Stimulated activated CD8-positive, alpha-beta memory T cell treated with anti-CD3 and anti-CD28 coated beads, Interleukin-7, amount 100 ng/mL, for 1 hour (primary cell): ENCODE measurements at places on chromosomes 1 and 21.
A peak's percentile ranks its signal among the peaks of the same experiment; 100 is the strongest.

- no peak for DNase-seq
Observed at GRCh38 chr1:109350655-109351054, 43.8 kb upstream of the MYBPHL start.

- DNase-seq = no peak
Observed at GRCh38 chr21:46459356-46460112, 843 bp downstream of the DIP2A start.

DNA sequence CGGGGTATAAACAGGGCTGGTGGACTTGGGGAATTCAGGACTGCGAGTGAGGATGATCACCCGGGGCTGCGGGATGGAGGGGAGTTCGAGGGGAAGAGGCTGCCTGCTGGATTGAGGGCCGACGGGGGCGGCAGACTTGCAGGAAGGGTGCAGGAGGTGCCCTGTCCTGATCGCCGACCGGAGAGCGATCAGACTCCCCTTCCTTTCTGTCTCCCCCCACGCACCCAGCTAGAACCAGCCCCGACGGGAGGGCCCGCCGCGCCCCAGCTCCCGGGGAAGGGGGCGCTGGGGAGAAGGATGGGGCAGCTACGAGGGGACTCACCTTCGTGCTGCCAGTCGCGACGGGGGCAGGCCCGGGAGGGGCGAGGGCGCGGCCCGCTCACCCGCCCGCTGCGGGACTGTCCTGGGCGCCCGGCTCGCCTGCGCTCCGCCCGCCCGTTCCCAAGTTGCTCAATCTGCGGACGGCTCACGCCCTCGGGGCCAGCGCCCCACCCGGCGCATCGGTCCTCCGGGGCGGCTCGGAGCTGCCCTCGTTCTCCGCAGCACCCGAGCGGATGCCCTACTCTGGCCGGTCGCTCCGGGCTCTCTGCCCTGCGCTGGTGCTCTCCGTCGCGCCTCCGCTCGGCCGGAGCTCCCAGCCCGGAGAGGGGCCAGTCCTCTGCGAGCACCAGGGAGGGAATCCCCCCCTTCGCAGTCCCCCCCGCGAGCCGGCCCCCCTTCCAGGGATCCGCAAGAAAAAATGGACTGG, at the start of gene RSPO1:
Gene RSPO1 (minus strand): TSS at position 649 of the 748 bp plus-strand sequence. CDS start 5,231 bp downstream, outside the sequence.
- DNase-seq = no peak

- DNase-seq = no peak
Observed at GRCh38 chr1:105442901-105443300, 1613.6 kb upstream of the PRMT6 start.

DNA sequence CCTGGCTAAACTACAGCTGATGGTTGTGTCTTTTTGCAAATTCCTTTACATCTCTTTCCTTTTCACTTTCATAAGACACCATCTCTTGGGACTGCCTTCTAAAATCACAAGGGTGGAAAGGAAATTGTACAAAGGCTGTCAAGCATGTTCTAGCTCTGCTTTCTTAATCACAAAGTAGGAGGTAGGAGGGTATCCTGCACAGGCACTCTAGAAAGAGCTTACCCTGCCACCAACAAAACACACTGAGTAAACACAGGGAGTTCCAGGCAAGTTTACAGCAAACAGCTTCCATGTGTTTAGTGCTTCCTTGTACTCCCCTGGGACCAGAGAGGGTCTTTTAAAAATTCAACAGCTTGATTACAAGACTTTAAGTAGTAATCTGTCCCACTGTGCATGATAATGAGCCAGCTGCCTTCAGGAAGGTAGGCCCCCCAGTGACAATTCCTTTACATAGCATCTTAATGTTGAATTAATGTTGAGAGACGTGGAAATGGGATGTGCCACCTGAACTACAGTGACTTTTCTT, 2.4 kb downstream of the PLPP3 start:
- DNase-seq = no peak

- DNase-seq = no peak
Observed at GRCh38 chr1:55813618-55814017, 598.5 kb upstream of the USP24 start.

DNA sequence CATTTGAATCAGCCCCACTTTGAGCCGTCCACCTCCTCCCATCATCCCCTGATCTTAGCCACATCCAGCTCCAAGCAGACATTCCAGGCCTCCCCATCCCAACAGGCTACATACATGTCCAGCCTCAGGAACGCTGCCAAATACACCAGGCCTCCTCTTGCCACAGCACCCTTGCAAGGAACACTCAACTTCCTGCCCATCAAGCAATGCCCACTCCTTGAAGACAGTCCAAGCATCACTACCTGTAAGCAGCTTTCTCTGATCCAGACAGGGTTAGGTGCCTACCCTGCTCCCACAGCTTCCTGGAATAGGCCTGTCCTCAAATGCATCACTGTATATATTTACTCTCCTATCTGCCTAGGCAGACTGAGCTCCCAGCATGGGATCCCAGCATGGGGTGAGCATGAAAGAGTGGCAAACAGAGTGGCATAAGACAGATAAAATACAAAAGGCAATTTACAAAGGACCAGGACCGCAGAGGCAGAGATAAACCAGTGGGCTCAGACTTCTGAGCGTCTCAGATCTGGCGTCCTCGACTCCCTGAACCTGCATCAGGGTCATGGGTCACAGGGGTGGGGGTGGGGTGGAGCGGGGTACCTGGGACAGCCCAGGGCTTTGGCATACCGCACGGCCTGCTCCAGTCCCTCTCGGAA, 816 bp downstream of the HYI start:
- no peak for DNase-seq

GRCh38 chr1:15835205-15835740, 12.2 kb upstream of the SPEN start:
- DNase-seq = no peak

DNA sequence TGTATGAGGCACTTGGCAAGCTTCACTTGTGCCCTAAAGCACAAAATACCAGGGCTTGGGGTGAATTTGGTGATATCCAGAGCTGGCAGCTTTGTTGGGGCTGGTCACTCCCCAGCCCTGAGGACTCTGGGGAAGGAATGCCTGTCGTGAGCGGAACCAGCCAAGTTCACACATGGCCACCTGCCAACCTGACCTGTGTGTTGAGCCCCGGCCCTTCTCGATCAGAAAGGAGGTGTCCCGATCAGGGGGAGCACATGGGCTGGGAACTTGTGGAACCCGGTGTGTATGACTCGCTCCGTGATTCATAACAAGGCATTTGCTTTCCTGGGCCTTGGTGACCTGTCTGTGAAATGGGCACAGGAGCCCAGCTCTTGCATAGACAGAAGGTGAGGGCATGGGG, 43.1 kb downstream of the AGPAT3 start:
- no peak for DNase-seq

DNA sequence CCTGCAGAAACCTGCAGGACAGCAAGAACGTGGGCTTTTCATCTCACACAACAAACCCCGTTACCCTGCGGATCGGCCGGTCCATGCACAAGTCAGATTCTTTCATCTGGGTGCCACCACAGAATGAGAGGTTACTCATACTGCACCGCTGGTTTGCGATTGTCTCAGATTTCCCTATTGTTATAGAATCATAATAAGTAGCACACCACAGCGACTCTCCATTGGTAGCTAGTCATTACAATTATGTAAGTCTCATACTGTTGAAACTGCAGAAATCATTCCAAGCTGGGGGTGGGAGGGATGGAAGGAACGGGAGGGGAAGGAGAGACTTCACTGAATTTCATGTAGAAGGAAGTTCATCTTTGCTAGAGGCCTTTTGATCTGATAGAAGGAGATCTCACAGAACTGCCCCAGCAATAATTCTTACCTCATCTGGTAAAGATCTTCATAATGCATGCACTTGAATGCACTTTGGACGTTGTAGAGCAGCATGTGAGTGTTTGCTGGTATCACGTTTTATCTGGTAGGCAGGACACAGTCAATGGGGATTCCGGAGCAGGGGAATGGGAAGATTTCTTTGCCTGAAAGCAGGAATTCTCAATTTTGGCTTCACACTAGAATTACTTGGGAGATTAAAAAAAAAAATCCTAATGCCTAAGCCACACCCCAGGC, 221.1 kb downstream of the KIF26B start:
- no peak for DNase-seq

DNA sequence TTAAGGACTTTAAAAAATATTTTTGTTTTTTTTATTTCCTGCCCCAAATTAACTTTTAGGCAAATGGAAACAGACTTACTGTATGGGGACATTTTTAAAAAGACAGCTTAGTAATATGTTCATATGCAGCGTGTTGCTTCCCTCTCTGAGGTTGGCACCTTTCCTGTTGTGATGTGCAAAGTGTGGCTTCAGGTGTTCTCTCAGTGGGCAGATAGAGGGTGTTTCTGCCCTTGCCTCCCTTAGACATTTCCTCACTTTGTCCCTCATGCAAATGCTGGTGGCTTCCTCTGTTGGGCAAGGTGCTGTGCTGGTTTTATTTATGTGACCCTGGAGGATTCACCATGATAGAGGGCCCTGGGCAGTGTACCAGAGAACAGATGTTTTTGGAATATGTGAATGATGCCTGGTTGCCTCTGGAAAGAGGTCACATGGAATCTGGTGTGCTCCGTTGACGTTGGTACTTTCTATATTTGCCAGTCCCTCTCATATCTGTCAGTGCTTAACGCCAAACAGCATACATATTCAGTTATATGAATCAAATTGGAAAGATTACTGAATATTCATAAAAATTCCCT, 123.5 kb downstream of the PATJ start:
- DNase-seq = no peak

GRCh38 chr21:25904044-25904695, 169.4 kb downstream of the GABPA start:
- DNase-seq = no peak

DNA sequence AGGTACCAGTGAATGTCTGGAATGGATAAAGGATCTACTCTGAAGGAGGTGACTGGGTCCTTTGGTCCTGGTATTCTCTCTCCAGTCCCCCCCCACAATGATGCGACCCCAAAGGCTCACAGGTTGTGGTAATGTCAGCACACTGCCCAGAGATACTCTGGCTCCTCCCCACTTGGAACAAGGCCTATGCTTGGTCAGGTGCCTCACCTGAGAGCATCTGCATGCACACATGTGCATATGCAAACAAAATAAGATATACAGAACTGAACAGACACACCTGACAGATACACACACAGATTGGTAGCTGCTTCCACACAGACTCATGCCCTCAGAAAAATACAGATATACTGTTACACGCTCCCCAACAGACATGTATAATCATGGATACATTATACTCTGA, 33.5 kb downstream of the DMAP1 start:
- DNase-seq = no peak

DNA sequence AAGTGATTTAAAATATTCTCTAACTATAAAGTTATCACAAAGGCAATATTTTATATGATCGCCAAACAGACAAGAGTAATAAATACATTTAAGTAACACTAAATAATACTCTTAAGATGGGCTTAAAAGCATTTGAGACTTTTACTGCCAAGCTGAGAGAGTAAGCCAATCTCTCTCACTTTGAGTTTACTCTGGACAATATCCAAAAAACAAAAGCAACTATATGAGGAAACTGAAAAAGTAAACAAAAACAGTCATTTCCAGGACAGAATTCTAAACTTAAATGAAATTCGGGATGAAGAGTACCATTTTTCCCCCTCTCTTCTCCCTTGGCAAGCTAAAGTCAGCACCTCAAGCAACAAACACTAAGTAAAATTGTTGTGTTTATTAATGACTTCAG, 173.2 kb downstream of the COP1 start:
- DNase-seq = no peak

DNA sequence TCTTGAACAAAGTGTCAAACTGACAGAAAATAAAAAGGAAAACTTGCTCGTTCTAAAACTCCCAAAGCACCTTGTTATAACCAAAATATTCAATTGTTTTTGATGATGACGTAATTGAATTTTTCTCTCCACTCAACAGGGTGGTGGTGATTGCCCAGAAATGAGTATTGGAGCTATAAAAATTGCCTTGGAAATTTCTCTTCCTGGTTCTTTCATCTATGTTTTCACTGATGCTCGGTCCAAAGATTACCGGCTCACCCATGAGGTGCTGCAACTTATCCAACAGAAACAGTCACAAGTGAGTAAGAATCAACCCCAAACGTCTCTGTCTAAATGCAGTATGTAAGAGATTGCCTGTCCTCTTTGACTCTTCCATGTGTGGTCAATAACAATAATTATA, 130.1 kb downstream of the HMCN1 start:
- DNase-seq = no peak

DNA sequence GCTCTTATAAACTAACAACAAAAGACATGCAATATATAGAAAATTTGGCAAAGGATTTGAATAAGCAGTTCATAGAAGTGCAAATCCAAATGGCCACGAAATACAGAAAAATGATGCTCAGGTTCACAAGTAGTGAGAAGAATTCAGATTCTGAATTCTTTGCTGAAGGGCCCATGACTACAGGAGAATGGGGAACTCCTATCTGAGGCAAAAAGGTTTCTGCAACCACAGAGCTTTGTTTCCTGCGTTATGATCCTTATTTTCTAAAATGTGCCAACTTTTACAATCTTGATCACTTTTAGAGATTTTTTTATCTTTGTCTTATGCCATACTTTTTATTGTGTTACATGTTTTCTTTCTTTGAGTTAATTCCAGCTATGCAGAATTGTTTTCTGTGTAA, 91.3 kb downstream of the ITSN1 start:
- no peak for DNase-seq

DNA sequence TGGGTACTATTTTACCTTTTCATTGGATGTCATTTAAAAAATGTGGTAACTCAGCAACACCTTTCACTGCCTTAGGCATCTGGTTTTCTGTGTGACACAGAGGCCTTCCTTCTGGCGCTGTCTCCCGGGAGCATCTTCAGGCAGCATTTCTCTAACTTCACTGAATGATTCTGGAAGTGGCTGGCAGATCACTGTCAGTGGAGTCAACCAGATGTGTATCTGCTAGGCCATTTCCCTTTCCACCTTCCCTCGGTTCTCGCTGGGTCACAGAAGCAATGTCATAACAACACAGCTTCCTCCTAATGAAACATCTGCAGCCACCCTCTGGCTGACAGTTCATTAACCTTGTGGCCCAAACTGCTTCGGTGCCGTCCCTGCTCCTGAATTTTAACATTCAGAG, 137.8 kb downstream of the KIF26B start:
- no peak for DNase-seq

DNA sequence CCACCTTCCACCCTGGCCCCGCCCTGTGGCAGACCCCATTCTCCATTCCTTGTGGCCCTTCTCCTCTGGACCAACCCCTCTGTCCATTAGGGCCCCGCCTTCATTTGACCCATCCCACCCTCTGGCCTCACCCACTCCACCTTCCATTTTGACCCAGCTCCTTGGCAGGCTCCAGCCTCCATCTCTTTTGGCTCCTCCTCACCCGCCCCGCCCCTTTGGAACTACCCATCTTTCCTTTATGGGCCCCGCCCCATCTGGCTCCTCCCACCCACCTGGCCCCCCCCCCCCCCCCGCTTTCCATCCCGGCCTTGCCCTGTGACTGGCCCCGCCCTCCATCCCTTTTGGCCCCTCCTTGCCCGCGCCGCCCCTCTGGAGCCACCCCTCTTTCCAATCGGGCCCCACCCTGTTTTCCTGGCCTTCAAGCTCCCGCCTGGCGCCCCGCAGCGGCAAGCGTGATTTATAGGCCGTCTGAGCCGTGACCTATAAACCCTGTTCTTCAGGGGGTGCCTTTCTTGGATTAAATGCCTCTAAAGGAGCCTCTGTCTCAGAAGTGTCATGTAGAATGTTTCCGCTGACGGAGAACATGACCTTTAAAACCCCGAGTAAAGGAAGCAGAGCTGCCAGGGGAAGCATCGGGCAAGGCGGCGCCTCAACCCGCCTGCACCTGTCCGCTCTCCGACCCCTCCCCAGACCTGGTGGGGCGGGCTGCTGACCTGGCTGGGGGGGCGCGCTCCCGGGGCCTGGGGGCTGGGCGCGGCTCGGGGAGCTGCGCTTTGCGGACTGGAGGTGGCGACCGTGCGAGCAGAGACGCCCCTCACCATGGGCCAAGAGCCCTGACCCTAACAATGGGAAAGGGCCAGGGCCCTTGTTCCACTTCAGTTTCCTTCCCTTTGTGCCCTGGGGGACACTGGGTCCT, 178.0 kb downstream of the CAMTA1 start:
- DNase-seq = peak; percentile 9
